ENCODE measurements at places on chromosomes 1 and 21.

DNA sequence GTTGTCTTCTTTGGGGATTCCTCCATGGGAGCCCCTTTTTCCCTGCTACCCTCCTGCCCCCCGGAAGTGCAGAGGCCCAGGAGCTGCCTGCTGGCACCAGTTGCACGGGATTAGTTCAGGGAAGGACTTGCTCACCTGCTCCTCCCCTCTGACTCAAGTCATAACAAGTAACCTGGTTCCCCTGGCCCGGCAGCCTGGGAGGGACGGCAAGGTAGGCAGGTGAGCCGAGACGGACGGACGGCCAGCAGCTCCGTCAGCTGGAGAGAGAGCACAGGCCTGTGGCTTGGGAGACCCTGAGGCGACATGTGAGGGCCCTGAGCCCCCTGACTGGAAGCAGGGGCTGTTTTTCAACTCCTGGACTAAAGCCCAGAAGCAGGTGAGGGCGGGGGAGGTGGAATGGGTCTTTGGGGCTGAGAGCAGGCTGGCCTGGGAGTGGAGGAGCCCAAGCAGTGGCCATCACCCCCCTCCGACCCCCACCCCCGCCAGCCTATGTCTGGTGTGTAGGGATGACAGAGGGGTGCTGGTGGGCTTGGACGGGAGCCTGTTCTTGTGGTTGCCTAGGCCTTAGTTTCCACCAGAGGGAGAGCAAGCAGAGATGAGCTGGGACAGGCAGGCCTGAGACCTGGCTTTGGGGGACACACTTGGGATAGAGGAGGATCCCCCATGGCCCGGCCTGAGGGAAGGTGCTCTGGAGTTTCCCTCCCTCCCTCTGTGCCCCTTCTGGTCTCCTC, at the start of gene INAVA:
TSS of gene INAVA (plus strand) at position 189 of the 731 bp plus-strand sequence. CDS start 3,501 bp downstream, outside the sequence.
- DNase-seq: no peak

- DNase-seq: no peak
Observed at GRCh38 chr21:35265170-35265877, 216.2 kb upstream of the RUNX1 start.

DNA sequence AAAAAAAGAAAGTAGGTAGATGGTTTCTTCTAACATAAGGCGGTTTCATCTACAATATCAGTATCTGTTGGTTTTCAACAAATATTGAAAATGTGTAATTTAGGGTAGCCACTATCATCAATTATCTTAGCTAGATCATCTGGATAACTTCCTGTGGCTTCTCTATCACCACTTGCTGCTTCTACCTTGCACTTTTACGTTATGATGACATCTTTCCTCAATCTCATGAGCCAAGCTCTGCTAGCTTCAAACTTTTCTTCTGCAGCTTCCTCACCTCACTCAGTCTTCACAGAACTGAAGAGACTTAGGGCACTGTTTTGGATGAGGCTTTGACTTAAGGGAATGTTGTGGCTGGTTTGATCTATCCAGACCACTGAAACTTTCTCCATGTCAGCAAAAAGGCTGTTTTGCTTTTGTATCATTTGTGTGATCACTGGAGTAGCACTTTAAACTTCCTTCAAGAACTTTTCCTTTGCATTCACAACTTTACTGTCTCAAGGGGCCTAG, 144.9 kb upstream of the HP1BP3 start:
- no peak for DNase-seq

- DNase-seq: no peak
Observed at GRCh38 chr21:43207868-43208267, 39.1 kb downstream of the CRYAA start.

DNA sequence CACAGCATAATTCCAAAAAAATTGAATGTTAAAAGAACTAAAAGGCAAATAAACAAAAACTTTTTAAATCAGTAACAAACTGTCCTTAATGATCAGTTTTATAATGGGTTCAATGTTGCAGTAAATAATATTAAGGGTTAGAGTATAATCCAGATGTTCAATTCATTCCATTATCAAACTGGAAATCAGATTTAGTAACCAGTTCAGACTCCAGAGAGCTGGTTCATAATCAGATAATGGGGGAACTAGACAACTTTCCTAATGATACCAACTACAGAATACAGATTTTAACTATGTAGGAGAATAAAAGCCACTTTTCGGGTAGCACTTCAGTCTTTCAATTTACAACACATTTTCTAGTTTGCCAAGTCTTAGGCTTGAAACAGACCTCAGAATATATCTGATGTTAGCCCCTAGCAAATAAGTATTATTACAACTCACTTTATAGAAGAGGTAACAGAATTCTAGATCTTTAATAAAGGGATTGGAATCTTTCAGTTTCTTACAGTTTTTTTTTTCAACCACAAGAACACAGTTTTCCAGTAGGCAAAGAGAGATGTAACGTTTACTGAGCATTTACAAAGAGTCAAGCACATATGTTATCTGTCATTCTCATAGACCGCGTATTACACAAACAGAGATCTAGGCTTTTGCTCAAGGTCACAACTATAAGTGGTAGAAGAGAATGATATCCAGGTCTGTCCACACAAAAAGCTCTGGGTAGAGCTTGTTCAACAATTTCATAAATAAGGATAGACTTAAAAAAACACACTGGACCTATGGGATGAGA, 1.9 kb upstream of the DCAF6 start:
- no peak for DNase-seq

DNA sequence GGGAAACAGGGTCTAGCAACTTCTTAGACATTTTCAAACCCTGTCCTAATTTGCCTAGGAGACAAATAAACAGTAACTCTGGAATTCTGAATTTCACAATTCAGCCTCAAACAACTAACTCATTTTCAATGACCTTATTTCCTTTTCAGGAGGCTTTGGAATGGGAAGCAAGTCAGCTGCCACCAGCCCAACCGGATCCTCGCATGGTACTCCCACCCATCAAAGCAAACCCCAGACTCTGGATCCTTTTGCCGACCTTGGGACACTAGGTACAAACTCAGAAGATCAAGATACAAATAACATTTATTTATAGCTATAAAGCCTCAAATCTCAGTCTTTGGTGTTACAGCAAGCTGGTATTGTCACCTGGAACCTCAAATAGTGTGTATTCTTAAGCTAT, 18.9 kb upstream of the LEPR start:
- DNase-seq: no peak

DNA sequence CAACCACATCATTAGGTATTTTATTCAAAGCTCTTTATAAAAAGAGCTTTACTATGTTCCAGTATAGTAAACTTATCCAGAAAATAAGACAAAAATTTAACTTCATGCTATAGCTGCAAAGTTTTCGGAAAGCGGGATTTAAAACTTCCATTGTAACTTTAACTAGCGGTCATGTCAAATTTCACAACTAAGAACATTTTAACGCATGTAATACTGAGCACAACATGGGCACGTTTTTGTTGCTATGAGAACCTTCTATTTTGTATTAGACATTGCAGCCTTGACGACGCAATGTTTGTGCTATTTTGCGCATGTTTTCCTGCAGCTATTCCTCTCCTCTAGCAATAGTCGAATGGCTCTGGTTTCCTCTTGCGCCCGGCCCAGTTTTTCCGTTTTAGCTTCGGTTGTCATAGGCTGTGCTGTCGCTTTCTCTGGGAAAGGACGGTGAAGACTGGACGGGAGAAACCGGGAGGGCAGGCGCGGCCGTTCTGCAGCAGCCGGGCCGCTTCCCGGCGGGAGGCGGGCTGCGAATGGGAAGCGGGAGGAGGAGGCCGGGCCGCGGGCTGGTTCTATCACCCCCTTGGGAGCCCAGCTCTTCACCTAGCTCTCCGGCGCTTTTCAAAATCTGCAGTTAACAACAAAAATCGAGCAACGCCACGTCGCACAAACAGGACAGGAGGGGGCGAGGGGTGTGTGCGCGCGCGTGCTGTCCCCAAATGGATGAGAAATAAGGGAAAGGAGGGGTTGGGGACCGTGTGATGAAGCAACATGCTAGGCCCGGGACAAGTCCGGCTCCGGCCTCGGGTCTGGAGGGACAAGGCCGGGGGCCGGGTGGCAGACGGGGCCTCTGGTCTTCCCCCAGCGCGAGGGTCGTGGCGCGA, 105.3 kb upstream of the HNRNPU start:
- DNase-seq: peak; percentile 29

DNA sequence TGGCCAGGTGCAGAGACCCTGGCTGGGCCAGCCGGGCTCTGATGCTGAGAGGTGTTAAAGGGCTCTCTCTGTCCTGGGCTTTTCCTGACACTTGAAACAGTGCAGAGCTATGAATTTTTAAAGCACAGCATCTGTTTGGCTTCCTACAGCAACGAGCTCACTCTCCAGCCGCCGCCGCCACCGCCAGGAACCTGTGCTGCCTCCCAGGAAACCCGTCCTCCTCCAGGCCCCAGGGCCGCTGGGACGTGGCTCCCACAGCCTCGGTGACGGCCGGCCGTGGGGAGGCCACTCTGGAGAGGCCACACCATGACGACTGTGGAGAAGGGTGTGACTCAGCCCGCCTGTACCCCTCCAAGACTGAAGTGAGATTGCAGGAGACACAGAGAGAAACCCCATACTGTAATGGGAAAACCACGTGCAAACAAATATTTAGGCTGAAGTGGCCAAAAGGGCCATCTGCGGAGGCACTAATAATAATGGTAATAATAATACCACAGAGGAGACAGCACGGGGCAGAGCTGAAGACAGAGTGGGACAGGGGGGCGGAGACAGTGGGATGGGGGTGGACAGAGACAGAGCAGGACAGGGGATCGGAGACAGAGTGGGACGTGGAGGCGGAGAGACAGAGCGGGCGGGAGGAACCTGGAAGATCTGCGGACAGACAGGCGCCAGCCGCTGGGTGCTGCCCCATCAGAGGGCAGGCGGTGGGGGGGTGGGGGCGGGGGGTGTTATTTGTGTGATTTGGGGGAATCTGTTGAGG, 139.2 kb downstream of the CASZ1 start:
- DNase-seq: no peak

DNA sequence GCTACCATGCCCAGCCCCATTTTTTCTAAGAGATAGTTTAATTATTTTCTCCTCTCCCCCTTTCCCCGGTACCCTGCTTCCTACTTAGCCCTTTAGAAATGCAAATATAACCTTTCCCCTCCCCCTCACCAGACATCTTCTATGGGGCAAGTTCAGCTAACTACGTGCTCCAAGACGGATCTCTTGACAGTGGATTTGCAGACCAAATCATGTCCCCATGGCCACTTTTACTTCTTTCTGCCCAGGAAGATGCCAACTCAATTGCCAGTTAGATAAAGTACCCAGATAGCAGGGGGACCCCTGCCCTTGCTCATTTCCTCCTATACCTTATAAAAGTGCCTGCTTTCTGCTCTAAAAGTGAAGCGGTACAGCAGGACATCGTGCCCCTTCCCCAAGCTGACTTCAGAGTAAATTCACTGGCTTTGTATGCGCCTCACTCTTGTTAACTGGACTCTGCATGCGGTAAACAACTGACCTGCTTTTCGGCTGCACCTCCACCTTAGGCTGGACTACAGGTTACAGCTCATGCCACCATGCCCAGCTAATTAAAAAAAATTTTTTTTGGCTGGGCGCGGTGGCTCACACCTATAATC, 7.4 kb downstream of the DNAJC11 start:
- DNase-seq: no peak

DNA sequence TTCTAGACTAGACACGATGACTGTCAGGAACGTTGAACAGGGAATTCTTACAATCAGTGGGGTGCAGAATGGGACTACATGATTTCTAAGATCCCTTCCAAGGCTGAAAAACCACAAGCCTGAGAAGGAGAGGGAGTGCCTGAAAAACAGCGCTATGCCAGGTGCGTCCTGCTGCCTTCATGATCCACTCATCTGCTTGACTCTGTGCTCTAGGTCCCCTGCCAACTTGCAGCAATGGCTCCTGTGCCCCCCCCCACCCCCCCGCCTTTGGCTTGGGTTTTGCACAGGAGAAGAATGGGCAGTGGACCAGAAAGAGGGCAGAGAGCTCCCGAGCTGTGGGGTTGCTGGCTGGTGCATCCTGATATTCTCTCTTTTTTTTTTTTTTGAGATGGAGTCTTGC, 5.9 kb downstream of the SLC2A7 start:
- DNase-seq: no peak

DNA sequence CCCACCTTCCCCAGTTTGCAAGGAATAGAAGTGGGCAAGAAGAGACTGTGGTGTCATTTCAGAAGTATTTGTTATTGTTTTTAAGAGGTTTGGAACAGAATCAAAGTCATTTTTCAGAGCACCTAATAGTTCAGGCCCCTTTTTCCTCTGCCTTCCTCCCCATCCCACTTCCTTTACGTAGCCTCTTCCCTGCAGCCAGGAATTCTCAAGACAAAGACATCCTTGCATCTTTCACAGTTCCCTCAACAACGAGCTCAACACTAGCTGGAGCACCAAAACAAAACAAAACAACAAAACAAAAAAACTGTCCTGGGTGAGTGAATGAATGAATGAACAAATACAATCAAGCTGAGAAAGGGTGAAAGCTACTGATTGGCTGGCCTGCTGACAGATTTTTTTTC, 7.0 kb downstream of the PALMD start:
- DNase-seq: no peak

GRCh38 chr1:154344977-154345837, 19.9 kb downstream of the ATP8B2 start:
- DNase-seq: no peak

GRCh38 chr1:88228114-88228513, 456.0 kb upstream of the PKN2 start:
- no peak for DNase-seq

DNA sequence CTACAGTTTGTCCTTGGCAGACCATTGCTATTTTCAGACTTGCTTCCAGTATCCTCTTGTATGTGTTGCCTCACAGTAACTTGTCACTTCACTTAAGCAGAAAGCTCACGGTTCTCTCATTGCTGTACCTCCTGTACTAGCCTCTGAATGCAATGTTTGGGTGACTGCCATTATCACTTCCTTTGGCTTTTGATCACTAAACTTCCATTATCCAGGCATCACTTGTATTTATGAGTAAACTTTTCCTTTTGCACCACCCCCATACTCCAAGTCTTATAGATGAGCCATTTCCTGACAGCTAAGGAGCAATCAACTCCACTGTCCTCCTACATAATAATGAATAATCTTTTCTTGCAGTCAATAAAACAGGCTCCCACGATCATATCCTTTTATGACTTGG, 255.3 kb downstream of the PDE4B start:
- DNase-seq: no peak

DNA sequence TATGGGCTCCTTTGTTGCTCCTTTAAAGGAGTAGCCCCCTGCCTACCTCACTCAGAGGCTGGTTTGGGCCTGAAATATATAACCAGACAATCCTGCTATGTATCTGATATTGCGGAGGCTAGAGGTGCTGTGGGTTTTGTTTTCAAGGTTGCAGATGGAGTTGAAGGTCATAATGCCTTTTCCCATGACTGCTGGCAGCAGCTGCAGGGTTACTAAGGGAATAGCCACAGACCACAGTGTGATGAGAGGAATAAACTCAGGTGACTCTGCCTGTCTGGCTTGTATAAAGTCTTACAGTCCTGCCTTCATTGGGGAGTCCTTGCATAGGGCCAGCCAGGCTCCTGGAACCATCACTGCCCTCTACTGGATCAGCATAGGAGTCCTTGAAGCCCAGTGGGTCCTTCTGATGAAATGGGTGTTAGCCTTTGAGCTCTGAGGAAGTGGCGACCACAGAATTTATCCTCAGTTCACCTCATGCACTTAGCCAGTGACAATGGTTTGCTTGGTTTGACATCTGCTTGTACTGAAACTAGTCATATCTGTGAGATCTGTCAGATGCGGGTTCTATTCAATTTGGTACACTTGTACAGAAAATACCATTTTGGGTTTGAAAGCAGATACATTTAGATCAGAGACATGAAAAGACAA, 174.4 kb upstream of the HMCN1 start:
- DNase-seq: no peak
